ENCODE measurements at places on chromosomes 12 and 14. TPM values are rescaled to one million over a fixed set of nuclear protein-coding genes. Genes with fewer than 3 reads are reported as not detected.

DNA sequence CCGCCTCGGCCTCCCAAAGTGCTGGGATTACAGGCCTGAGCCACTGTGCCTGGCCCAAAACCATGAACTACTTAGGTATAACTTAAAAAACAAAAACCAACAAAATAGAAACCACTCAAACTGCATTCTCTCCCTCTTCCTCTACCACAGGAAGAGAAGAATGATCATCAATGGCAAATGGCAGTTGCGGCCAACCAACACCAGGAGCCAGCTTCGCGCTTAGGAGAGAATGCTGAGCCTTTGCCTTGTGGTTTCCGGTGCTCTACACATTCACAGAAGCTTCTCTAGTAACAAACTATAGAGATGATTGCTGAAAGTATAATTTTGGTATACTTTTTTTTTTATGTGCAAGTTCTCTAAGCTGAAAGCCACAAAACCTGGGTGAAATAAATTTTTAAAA lies 17.1 kb downstream of the CATSPERB start:
- DNase-seq: no peak

- DNase-seq: no peak
Measured at GRCh38 chr14:87869619-87870583, 123.1 kb downstream of the GALC start.

KRT74 gene
- not detected for total RNA-seq

RDH12 gene
- not detected for total RNA-seq

KRT2 gene
- total RNA-seq: not detected

SLC7A8 gene
- 1.8 TPM for total RNA-seq

ABHD12B gene
- not detected for total RNA-seq

EXOC5 gene
- total RNA-seq: 53.8 TPM
